ENCODE measurements at places on chromosomes 13 and 19.

GRCh38 chr19:48330012-48330681 lies 4.8 kb downstream of the EMP3 start:
- peak; percentile 66 for DNase-seq

GRCh38 chr19:2549701-2550191 lies 73.8 kb downstream of the GADD45B start:
- DNase-seq = no peak

GRCh38 chr19:4518345-4519171 lies at the start of gene PLIN4:
Gene PLIN4, minus strand, starts transcription at chr19:4518486. Its CDS starts 214 bp downstream, at chr19:4518272.
- no peak for DNase-seq

GRCh38 chr13:109816112-109816807 lies 29.9 kb upstream of the IRS2 start:
- no peak for DNase-seq

DNA sequence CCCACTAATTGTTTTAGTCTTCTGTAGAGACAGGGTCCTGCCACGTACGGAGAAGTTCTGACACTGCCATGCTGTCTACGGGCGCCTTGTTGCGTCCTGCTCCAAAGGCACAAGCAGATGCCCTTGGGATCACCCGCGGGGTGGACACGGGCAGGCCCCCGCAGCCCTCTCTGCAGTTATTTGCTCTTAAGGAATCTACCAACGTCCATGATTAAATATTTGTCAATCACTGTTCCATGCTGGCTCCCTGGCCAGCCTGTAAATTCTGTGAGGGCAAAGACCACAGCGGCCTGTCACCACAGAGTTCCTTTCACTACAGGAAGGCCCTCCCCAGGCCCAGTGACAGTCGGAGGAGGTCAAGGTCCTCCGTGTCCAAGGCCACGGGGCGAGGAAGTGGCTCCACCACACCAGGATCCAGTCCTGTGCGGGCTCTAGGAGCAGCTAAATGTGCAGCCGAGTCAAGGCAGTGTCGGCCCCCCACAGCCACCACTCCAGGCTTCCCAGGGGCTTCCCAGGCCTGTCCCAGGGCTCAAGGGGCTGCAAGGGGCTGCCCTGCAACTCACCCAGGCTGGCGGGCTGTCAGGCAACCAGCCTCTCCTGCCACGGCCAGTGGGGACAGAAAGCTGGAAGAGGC lies 2.1 kb downstream of the RNF126 start:
- DNase-seq = no peak

- no peak for DNase-seq
Measured at GRCh38 chr13:95571941-95572340, 19.4 kb downstream of the CLDN10 start.

DNA sequence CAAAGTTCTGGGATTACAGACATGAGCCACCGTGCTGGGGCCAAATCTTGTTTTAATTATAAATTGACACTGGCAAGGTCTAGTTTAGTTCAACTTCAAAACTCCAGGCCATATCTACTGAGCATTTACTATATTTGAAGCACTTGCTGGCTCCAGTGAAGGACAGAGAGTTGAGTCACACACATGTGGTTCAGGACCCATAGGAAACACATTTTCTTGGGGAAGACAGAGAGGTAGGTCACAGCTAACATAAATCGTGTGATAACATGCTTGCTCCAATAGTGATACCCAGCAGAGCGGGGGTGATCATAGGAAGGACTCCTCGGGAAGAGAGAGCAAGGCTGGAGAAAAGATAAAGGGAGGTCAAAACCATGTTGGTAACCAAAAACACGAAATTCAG lies 170.6 kb upstream of the TSC22D1 start:
- DNase-seq = no peak

GRCh38 chr19:5578097-5578846 lies 10.5 kb upstream of the TINCR start:
- peak; percentile 50 for DNase-seq

DNA sequence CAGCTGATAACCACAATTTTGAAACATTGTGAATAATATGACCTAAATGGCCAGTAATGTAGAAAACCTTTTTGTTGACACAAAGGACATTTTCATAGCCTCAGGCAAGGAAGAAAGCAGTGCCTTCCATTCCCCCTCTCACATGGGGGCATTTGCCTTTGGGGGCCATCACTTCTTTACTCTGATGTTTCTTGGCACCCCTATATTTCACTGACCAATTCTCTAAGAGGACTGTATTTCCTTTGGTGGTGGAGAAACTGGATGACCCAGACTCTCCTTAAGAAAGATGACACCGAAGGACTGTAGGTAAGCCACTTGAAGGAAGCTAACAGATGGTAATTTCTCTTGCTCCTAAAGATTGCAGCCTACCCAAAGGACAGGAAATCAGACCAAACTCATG lies 254.6 kb downstream of the DCLK1 start:
- DNase-seq = no peak

- DNase-seq = no peak
Measured at GRCh38 chr19:12244370-12244769, 50.3 kb downstream of the ZNF44 start.

- no peak for DNase-seq
Measured at GRCh38 chr19:1168572-1169410, 5.3 kb downstream of the SBNO2 start.

DNA sequence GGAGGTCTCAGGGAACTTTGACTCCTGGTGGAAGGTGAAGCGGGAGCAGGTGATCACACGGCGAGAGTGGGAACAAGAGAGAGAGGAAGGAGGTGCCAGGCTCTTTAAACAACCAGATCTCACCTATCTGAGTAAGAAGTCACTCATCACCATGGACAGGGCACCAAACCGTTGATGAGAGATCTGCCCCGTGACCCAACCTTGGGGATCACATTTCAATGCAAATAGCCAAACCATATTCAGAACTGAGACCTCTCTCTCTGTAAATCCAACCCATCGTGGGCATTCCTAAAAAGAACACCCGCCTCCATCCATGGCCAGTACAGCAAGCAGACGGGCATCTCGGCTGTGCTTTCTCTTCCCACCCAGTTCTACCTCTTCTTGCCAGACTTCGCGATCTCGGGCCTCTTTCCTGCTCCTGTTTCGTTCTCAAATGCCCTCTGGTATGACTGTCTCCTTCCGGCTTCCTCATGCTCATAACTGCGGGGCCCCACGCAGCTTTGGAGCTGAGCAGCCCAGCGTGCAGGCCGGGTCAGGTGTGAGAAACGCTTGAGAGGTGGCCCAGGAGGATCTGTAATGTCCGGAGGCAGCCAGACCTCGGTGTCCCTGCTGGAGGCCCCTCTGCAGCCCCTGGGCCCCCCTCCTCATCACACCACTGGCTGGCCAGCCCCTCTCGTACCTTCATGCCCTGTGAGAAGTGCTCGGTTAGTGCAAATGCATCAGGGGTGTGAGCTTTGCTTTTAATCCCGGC lies 97.0 kb upstream of the GPR183 start:
- no peak for DNase-seq

DNA sequence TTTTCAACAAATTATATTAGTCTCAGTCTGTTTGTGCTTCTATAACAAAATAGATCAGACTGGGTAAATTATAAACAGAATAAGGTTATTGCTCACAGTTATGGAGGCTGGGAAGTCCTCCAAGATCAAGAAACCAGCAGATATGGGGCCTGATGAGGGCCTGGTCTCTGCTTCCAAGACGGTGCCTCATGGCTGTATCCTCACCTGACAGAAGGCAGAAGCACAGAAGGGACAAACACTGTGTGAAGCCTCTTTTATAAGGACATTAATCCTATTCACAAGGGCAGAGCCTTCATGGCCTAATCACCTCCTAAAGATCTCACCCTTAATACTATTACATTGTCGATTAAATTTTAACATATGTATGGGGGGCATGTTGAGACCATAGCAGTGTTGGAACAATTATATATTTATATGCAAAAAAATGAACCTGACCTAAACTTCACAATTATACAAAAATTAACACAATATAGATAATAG lies 12.7 kb downstream of the F10 start:
- DNase-seq = no peak

- peak; percentile 48 for DNase-seq
Measured at GRCh38 chr19:41753936-41754529, 1.3 kb upstream of the CEACAM6 start.

DNA sequence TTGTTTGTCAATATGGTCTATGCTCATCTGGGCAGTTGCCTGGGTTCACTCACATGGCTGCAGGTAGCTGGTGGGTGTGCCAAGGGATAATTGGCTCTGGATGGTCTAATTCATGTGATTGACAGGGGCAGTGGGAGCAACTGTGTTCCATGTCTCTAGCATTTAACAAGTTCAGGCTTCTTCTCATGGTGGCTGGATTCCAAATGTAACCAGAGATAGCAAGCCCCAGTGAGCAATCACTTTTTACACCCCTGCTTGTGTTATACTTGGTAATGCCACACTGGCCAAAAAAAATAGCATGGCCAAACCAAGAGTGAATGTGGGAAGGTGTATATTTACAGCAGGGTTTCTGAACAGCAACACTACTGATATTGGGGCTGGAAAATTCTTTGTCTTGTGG lies 89.6 kb upstream of the TNFSF11 start:
- no peak for DNase-seq

GRCh38 chr19:47228168-47228936 lies 2.6 kb downstream of the BBC3 start:
- no peak for DNase-seq

- no peak for DNase-seq
Measured at GRCh38 chr19:19742773-19743172, 9.9 kb upstream of the ZNF14 start.

- no peak for DNase-seq
Measured at GRCh38 chr13:98416408-98416807, 160.5 kb downstream of the STK24 start.

DNA sequence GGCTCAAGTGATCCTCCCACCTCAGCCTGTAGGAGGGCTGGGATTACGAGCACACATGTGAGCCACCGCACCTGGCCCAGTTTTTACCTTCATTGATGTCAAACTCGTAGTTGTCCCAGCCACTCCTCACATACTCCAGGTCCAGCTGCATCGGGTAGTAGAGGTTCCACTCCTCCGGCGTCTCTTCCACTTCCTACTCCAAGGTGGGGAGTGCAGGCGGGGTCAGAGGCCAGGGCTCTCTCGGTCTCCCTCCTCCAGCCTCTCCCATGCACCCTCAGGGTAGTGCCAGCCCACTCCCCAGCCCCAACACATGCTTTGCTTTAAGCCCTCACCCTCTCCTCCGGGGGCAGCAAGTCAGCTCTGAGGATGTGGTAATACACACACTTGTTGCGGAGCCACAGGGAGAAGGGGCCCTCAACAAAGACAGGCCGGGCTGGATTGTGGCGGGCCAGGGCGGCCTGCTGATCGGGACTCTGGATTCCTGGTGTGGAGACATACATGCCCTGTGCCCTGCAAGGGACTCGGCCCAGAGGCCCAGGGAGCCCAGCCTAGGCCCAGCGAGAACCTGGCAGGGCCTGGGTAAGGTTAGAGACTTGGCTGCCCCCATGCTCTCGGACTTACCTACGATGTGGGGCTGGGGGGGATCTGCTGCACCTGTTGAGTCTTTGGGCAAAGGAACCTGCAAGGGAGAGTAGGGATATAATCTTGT lies 1.9 kb upstream of the ZNF653 start:
- no peak for DNase-seq

GRCh38 chr19:36198119-36198518 lies 16.3 kb downstream of the ZNF565 start:
- no peak for DNase-seq

DNA sequence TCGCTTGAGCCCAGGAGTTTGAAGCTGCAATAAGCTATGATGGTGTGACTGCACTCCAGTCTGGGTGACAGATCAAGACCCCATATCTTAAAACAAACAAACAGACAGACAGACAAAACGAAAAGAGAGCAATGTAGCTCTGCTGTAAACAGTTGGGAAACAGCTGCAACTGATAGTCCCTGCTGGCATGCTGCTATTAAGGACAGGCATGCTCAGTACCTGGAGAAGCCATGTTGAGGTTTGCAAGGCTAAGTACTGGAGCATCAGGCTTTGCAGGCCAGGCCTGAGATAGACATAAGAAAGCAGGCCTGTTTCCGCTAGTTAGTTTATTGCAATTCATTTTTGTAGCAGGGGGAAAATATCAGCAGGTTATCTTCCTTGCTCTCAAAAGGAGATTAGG lies 16.2 kb upstream of the OBI1 start:
- no peak for DNase-seq

GRCh38 chr13:110392510-110393240 lies 85.6 kb downstream of the COL4A2 start:
- no peak for DNase-seq

DNA sequence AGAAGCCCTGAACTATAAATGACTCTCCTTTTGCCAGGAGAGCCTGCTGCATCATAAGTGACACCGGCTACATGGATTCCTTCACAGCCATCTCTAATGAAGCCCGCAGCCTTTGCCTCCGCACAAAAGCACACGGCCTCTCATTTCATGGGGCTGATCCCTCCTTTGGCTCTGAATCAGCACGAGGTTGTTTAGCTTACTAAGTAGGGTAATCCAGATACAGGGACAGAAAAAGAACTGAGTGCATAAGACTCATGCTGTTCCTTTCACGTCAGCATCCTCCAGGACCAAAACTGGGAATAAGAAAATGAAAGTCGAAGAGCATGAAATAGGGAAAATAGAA lies 136.3 kb downstream of the DCT start:
- DNase-seq = no peak

DNA sequence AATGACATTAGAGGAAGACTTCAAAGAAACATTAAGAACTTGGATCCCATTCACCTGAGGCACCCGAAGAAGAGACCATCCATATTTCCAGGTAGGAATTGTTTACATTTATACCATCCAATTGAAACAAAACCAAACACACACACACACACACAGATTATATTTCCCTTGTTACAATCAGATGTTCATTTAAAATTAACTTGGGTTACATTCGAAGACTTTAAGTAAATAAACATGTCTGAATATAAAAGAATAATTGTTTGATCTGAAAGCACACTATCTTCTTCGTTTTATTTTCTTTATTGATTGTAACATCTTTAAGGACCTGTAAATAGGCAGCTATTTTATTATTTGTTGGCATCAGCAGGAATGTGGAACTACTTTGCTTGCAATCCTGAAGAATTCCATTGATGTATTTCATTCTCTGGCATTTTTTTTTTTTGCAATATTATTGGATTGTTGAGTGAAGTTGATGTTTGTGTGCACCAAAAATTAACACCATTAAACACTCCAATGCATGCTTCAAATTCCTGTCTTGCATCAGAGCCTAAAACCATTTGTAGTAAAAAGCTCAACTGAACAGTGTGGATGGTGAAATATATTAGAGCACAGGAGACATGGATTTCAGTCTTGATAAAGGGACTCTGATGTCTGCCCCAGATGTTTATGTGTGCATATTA lies 85.3 kb upstream of the FRY start:
- DNase-seq = no peak

- DNase-seq = no peak
Measured at GRCh38 chr19:31304831-31305312, 44.4 kb downstream of the TSHZ3 start.
